Activated T-helper 9 cell treated with anti-CD3 and anti-CD28 coated beads, Interleukin-2, amount 50 U/mL, for 16 hours (primary cell): ENCODE measurements at places on chromosomes 5 and 9.
A peak's percentile ranks its signal among the peaks of the same experiment; 100 is the strongest.

DNA sequence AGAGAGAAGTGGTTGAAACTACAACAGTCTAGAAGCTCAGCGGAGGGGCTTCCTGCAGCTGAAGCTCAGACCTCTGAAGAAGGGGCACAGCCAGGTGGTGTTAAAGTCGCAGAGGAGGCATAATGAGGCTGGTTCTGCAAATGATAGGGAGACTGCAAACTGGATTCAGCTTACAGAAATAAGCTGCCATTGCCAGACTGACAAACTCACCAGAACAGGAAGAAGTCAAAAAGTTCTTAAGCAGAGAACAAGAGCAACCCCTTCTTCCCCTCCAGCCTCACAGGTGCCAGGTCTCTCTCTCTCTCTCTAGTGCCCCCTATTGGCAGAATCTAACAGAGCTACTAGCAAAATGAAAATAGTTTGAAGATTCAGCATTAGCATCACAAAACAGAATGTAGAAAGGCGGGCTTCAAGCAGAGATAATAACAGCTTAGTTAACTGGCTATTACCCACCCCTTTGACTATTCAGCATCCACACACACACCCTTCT lies 76.7 kb downstream of the GRAMD2B start:
- DNase-seq: no peak

- DNase-seq: no peak
Measured at GRCh38 chr9:135455401-135456030, 24.1 kb upstream of the PPP1R26 start.

GRCh38 chr9:128072144-128073021 lies 4.4 kb downstream of the SLC25A25 start:
- peak; percentile 53 for DNase-seq

DNA sequence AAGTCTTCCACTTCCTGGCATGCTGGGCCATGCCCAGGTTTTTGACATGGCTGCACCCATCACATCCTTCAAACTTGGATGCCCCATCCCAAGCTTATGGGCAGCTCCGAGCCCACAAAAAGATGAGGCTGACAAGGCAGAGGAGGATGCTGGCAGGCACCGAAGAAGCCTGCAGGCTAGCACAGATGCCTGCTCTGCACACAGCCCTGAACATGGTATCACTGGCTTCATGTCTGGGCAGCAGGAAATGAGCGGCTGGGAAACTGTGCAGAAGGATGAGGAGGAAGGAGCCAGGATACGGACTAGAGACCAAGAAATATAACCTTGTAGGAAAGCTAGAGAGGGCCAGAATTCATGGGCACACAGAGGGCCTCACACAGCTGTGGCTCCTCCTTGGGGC lies 14.8 kb downstream of the CAMK2A start:
- DNase-seq: no peak

GRCh38 chr9:3517377-3518048 lies 8.3 kb downstream of the RFX3 start:
- DNase-seq: no peak

DNA sequence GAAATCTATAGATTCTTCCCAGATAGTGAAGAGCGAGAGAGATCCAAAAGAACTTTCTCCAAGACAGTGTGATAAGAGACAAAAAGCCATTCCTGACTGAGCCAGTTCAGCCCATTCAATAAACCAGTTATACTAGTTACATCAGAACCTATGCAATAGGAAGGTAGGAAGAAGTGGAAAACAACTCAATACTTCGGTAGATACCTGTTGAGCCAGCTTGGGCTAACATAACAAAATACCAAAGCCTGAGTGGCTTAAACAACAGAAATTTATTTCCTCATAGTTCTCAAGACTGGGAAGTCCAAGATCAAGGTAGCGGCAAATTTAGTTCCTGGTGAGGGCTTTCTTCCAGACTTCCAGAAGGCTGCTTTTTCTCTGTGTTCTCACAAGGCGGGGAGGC lies 214.5 kb upstream of the GRAMD2B start:
- no peak for DNase-seq

- DNase-seq: no peak
Measured at GRCh38 chr9:95090871-95091577, 226.5 kb downstream of the FANCC start.

GRCh38 chr5:95072281-95072680 lies 212.6 kb downstream of the MCTP1 start:
- no peak for DNase-seq

GRCh38 chr5:68652534-68652965 lies 437.0 kb downstream of the PIK3R1 start:
- no peak for DNase-seq
